Right ventricle myocardium inferior (tissue), 1 donor: ENCODE measurements at places on chromosomes 2 and 18. TPM values are rescaled to one million over a fixed set of nuclear protein-coding genes. Genes with fewer than 3 reads are reported as not detected.

GRCh38 chr2:158239271-158239670 is 137.6 kb downstream of the UPP2 start:
- no peak for DNase-seq

DNA sequence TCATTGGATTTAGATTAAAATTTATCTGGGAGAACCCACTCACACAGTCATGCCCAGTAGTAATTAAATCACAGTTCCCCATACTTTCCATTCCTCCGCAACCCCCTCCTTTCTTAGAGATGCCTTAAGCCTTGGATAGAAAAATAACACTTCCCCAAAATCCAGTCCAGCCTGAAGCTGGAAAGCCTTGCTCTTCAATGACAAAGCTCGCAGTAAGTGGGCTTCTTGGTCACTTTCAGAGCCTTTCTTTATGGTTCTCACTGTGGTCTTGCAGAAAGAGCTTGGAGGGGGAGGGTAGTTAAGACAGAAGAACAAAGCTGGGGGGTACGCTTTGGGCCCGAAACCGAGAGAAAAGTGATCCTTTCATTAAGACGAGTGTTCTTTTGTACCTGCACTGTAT is 802.1 kb upstream of the POU3F3 start:
- DNase-seq = no peak

The IL1R2 gene
- 1.3 TPM for total RNA-seq

The C2orf78 gene
- not detected for total RNA-seq

- no peak for DNase-seq
These were observed 84.2 kb downstream of the LBH start for GRCh38 chr2:30315391-30316063.

DNA sequence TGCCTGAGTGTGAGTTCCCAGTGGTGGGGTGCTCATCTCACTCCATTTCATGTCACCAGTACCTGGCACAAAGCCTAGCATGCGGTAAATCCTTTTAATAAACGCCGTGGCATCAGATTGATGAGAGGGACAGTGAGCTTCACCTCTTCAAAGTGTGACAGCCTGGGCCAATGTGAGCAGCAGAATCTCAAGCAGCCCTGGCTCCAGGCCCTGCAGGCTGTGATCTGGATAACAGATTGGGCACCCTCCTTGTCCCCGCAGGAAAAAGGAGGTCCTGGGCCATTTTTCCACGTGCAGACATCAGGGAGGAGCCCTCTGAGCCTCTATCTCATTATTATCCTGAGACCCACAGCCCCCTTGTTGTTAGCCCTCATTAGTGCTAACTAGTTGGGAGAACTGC is 34.8 kb downstream of the TET3 start:
- no peak for DNase-seq

GRCh38 chr18:51355841-51356240 is 158.4 kb upstream of the MEX3C start:
- no peak for DNase-seq

- no peak for DNase-seq
These were observed 326.8 kb downstream of the CCDC85A start for GRCh38 chr2:56510610-56511009.

The KIF1A gene
- total RNA-seq = 1.5 TPM

DNA sequence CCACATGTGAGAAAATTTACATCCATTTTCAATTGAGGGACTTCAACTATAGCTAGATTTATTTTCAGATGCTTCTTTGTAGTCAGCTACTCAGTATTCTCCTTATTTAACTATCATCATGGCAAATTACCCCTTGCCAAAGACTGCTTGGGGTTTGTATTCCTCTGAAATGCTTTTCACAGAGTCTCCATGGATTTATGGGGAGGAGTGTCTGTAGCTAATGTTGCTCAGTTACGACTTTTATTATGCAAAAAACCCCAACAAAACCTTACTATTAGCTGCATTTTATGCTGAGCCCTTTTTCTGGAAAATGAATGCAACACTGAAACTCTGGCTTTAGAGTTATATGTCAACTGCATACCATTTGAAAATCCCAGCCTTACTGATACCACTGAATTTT is 78.6 kb downstream of the RFTN2 start:
- DNase-seq = no peak

GRCh38 chr18:10258836-10259474 is 195.5 kb upstream of the APCDD1 start:
- no peak for DNase-seq

DNA sequence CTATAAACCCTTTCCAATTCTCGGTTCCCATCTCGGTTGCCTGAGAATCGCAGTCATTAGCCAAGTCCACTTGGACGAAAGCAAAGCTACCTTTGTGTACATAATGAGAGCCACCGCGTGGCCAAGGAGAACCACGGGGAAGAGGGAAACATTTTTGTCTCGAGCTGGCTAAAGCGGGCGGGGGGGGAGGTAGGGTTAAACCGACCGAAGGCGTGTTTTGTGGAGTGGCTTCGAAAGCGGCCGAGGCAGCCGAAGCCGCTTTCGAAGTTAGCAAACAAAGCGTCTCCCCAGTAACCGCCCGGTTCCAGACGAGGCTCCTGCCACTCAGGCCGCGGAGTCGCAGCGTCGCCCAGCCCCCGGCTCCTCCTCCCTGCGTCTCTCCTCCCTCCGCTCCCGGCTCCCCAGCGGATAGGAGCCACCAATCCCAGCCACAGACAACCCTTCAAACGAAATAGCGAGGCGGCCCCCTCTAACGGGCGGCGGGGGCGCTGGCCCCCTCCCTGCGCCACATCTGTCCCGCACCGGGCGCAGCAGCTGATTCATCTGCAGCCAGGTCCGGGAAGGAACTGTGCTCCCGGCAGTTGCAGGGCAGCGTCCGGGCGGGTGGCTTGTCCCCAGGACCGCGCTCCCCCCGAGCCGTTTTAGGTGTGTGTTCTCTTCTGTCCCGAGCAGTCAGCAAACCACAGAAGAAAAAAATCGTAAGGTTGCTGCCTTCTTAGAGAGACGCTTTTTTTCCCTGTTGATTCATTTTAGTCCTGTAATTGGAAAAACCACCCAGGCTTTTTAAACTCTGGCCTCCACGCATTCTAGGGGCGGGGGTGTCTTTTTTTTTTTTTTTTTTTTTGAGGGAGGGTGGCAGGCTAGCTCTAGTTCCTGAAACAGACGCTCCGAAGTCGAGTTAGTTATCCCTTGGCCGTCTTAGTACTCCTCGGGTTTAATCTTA is 1.8 kb upstream of the TGIF1 start:
- peak; percentile 96 for DNase-seq

DNA sequence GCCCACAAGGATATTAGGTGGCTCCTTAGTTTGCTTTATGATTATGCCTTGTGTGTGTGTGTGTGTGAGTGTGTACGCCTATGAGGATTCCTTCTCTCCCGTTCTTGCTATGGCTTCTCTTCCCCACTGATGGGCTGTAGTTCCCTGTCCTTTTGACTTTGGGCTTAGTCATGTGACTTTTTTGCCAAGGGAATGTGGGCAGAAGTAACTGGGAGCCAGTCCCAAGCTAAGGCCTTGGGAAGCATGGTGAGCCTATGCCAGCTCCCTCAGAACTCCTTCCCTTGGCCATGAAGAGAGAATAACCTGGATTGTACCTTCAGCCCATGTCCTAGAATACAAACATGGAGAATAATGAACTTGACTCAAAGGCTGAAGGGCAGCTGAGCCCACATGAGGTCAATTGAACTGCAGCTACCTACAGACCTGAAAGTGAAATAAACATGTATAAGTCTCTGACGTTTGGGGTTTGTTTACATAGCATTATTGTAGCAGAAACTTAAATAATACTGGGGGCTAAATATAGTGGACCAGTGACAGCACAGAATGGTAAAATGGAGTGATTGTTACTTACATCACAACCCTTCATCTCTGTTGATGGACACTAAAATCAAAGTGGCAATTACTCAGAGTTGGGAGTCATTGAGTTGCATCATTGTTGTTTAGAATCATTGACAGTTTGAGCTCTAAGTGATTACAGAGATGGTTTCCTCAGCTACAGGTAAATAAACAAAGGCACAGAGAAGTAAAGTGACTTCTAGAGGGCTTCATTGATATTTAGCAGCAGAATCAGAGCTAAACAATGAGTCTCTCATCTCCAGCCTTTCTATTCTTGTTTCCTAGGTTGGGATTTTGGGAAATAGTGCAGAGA is 15.3 kb upstream of the IL36G start:
- DNase-seq = no peak

The PDE11A gene
- 4.4 TPM for total RNA-seq

DNA sequence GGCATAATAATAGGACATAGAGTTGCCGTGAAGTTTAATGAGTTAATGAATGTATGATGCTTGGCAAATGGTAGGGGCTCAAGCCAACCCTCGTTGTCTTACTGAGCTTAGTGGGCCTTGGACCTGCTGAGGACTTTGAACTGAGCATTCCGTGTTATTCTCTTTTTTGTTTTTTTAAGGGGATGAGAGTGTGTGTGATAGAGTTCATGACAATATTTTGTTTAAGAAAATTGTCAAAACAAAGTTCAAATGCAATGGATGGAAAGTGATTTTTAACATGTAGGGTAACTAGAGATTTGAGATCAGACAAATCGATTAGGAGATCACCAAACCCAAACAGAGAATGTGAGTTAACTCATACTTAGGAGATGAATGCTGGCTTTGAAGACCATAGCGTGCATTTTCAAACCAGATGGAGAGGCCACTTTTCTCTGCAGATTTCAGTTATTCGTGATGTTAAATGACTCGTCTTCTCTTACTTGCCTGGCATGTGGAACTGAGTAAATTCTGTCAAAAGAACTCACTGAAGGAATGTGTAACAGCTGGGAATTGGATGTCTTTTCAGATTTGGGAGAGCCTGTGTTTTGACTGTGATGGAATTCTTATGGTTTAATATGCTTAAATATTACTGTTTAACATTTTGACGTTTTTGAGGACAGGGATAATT is 88.7 kb downstream of the NEDD4L start:
- no peak for DNase-seq

The MYL1 gene
- total RNA-seq = not detected

- DNase-seq = no peak
These were observed 95.5 kb downstream of the CCDC102B start for GRCh38 chr18:68893354-68893753.

- DNase-seq = no peak
These were observed 208.8 kb downstream of the LDLRAD4 start for GRCh38 chr18:13427354-13427753.

The AGBL5 gene
- total RNA-seq = 9.9 TPM

The GPR155 gene
- total RNA-seq = 14.0 TPM

- no peak for DNase-seq
These were observed 266.8 kb upstream of the LYPD1 start for GRCh38 chr2:132936791-132937190.

The BOK gene
- 4.5 TPM for total RNA-seq

The NCKAP5 gene
- total RNA-seq = 4.3 TPM

The MOGAT1 gene
- 0.38 TPM for total RNA-seq

The ANKRD62 gene
- not detected for total RNA-seq

The CCDC74B gene
- total RNA-seq = 0.97 TPM

GRCh38 chr18:8354304-8354703 is 254.9 kb upstream of the RAB12 start:
- no peak for DNase-seq
